ENCODE measurements at places on chromosomes 3 and 15.

GRCh38 chr3:191985691-191986090 is 524.7 kb downstream of the PYDC2 start:
- DNase-seq: no peak

- DNase-seq: no peak
These were observed 307.8 kb upstream of the ARRDC4 start for GRCh38 chr15:97652700-97653167.

DNA sequence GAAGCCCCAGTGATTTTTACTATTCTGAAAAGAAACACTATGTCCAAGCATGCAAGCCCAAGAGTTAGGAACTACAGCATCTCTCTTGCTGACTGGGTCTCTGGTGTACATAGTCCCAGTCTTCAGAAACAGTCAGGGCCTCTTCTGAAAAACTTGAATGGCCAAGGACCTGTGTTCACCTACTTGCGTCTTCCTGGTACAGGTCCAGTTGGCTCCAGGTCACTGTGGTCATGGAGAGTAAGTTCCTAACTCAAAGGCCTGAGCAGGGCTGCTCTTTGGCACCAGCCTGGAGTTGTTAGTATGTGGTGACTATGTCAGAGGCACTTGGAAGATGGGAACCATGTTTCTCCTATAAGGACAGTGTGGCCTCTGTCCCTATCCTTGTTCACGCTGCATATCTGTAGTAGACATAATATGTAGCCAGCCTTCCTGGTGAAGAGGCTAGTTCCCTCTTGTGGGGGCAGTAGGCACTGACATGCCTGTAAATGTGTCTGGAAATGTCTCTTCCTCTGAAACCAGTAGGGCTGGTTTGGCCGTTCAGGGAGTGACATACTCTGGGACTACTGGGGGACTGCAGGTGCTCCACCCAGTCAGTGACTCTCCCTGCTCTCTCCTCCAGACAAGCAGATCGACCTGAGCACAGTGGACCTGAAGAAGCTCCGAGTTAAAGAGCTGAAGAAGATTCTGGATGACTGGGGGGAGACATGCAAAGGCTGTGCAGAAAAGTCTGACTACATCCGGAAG is 2.6 kb upstream of the RBM15B start:
- no peak for DNase-seq

DNA sequence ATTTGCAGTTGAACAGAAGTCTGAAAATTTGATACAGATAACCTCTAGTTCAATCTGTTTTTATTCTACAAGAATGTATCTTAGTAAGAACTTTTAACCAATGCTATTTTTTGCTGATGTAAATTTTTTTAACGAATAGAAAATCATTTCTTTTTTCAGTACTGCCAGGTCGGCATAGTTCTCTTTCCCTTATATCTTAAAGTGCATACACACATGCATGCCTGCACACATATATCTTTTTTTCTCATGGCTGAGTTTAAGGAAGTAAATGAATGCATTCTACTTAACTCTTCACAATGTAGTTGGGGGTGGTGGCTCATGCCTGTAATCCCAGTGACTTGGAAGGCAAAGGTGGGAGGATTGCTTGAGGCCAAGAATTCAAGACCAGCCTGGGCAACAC is 48.4 kb downstream of the BLM start:
- no peak for DNase-seq

DNA sequence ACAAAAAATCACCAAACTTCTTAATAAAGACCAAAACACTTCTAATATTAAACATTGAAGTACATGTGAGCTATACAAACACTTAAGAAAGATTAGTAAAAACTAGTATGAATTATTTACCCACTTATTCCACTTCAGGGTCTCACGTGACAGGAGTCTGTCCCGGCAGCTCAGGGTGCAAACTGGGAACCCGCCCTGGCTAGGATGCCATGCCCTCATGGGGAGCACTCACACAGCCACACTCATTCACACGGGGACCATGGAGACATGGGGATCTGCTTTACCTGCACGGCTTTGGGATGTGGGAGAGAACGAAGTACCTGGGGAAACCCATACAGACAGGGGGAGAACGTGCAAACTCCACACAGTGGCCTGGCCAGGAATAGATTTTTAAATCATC is 179.3 kb upstream of the UBE3A start:
- DNase-seq: no peak
